ENCODE measurements at places on chromosomes 7 and 10. TPM values are rescaled to one million over a fixed set of nuclear protein-coding genes. Genes with fewer than 3 reads are reported as not detected.

GRCh38 chr7:134029-134428 is 58.3 kb upstream of the FAM20C start:
- DNase-seq = no peak

GRCh38 chr10:132324186-132324585 is 7.8 kb upstream of the LRRC27 start:
- DNase-seq = peak; percentile 25

DNA sequence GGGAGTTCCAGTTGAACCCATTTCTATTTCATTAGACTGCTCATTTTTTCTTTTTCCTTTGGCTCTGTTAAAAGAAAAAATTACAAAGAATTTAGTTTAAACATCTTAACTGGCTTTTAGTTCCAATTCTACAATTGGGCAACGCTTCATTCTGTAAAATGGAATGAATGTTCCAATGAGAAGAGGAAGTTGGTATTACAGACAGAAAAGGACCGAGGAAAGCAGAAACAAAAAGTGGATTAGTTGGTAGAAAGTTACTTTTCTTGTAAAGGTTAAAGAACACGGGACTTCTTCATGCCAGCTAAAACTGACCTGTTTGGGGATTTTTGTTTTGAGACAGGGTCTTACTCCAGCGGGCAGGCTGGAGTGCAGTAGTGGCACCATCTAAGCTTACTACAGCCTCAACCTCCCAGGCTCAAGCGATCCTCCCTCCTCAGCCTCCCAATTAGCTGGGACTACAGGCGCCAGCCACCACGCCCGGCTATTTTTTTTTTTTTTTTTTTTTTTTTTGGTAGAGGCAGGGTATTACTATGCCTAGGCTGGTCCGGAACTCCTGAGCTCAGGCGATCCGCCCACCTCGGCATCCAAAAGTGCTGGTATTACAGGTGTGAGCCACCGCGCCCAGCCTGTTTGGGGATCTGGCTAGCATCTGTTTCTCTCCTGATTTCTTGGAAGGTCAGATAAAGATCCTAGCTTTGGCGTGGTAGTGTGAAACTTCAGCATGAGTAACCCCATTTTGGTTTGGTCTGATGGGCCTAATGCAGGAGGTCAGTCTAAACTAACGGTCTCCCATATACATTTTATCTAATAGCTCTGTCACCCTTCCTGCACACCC is 1.3 kb upstream of the VDAC2 start:
- DNase-seq = no peak

GRCh38 chr7:23593706-23594105 is 3.5 kb upstream of the CCDC126 start:
- DNase-seq = no peak

DNA sequence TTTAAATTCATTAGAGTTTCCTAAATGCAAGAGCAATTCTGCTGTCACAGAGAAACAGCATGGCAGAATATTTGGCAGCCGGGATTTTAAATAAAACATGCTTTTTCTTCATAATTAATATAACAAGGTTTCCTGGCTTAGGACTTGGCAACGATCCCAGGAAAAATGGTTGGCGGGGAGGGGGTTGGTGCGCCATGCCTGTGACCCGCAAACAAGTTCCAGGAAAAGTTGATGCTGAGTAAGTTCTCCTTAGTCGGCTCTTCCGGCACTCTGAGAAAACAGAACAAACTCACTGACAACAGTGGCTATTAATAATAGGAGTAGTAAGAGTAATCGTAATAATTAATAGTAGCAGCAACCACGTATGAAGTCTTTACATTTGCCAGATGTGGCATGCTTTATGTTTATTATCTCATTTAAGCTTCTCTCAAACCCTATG is 4.6 kb downstream of the HABP2 start:
- DNase-seq = peak; percentile 87

DNA sequence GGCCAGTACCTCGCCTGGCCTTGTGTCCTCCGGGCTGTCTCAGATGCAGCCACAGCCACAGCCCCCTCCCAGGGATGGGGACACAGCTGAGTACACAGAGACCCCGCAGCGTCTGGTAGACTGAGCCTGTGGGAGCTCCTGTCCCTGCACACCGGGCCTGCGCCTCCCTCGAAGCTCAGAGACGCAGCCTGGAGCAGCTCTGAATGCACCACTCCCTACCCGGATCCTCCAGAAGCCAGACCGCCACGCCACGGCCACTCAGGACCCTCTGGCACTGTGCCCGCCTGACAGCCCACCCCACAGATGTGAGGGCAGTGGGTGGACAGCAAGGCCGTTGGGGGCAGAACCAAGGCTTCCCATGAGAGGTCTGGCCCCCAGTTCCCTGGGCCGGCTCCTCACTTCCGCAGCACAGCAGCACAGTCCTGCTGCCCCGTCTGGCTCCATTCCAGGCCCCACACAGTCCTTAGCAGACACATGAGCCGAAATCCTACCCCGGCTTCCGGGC is 40.8 kb downstream of the PAPOLB start:
- peak; percentile 44 for DNase-seq

Gene OR9A2
- not detected for total RNA-seq

GRCh38 chr7:43139137-43139536 is 26.7 kb downstream of the HECW1 start:
- DNase-seq = no peak

All from lung (tissue), 17 donors.